ENCODE measurements at places on chromosomes 13 and 19. TPM values are rescaled to one million over a fixed set of nuclear protein-coding genes. Genes with fewer than 3 reads are reported as not detected.

Gene CACNG6
- not detected for polyA plus RNA-seq

Gene TNFSF13B
- polyA plus RNA-seq, result 15.2 TPM

Gene ZNF112
- polyA plus RNA-seq, result 1.0 TPM

DNA sequence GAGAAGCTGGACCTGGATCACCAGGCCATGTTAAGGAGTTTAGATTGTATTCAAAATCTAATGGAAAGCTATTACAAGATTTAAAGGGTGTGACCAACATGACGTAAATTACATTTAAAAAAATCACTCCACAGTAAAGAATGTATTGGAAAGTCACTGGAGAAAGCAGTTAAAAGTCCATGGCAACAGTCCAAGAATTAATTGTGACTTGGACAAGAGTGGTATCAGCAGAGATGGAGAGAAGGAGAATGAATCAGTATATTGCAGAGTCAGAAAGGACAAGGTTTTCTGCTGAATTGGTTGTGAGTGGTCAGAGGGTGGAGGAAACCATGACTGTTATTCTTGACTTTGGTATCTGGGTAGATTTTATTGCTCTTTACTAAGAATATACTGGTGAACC, 535.1 kb upstream of the SLITRK1 start:
- DNase-seq, result no peak

GRCh38 chr13:44437356-44438233, 64.0 kb downstream of the SERP2 start:
- no peak for DNase-seq

GRCh38 chr19:34155686-34156085, 16.6 kb upstream of the LSM14A start:
- no peak for DNase-seq

GRCh38 chr13:98253526-98253925, 76.5 kb upstream of the RNF113B start:
- no peak for DNase-seq

GRCh38 chr19:45355402-45355801, 14.9 kb downstream of the KLC3 start:
- DNase-seq, result no peak

- DNase-seq, result no peak
Observed at GRCh38 chr19:33063356-33063752, 1.3 kb downstream of the RHPN2 start.

DNA sequence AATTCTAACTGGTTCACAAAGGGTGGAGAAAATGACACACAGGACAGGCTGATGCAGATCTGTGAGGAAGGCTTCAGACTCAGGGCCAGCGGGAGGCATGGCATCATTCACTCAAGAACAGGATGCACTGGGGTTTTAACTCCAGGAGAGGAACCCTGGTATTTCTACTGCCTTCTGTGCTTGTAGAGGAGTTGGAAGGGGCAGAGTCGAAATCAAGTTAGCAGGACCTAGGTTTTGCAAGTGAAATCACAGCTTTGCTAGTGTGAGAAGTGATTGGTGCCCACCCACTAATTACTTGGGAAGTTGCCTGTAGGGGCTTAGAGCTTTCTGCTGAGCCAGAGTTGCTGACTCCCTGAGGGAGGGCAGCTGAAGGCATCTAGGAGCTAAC, 92.7 kb downstream of the AKAP11 start:
- no peak for DNase-seq

DNA sequence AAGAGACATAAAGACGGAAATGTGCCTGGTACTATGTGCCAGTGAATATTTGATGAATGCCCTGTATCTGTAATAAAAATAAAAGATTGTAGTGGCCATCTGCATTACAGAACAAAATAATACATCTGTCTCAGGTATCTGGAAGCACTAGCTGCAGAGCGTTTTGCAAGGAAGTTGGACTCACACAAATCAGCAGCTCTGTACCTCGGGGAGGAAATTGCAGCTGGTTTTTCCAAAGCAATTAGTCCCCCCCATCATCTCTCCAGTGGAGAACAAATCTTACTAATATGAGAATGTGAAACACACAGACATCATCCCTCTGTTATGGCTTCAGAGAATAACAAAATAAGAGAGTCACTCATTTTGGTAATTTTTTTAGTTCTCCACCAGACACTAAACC, 245.3 kb downstream of the ITGBL1 start:
- DNase-seq, result no peak

- peak; percentile 61 for DNase-seq
Observed at GRCh38 chr19:18897094-18898029, 1.4 kb upstream of the CERS1 start.

DNA sequence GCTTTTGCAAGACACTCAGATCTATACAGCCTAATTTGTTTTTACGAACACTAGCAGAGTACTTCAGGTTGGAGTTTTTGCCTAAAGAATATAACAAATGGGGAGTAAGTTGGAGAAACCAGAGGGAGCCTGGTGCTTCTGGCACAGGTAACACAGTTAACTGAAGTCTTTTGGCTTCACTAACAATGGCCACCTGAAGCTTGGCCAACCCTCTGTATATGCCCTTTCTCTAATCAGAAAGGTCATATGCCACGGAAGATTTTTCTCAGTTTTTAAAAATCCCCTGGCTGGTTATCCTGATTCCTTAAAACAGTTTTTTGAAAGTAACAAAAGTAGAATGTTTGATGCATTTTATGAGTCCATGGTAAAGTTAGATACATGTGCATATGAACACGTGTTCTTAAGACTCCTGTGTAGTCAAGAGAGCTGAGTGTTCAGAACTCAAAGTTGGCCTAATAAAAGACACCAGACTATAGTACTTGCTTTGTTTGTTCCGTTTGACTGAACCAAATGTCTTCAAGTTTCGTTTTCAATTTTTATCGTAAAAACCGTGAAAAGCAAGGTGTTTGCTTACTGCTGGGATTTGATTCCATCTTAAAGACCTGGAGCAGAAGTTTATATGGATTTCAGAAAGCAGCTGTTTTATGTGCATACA, 137.5 kb downstream of the KCNRG start:
- DNase-seq, result no peak

DNA sequence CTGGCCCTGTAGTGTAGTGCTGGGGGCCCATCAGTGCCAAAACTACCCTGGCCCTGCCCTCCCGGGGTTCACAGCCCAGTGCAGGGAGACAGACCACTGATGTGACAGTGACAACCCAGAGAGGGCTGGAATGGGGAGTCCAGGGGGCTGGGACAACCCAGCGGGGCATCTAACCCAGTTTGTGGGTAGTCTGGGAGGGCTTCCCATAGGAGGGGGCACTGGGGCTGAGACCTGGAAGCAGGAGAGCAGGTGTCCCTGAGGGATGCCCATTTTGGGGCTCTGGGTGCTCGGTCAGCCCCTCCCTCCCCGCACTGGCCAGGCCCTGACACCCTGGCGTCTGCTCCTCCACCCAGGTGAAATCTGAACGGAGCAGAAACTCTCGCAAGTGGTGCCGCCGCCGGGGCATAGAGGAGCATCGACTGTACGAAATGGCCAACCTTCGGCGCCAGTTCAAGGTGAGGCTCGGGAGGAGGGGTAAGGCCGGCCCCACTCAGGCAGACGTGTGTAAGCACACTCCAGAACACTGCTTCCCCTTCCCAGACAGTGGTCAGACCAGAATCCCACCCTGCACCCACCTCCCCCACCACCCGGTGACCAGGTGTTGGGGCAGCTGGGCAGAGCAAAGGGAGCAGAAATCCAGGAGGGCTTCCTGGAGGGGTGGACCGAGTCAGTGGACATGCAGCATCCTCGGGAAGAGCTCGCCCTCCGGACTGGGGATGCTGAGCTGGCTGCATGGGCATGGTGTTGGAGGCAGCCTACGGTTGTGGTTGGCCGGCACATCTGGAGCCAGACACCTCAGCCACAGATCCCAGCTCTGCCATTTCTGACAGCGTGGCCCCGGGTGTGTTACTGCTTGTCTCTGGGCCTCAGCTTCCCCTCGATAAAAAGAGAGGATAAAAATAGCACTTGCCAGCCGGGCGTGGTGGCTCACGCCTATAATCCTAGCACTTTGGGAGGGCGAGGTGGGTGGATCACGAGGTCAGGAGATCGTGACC, 24.4 kb downstream of the DHX34 start:
- no peak for DNase-seq

DNA sequence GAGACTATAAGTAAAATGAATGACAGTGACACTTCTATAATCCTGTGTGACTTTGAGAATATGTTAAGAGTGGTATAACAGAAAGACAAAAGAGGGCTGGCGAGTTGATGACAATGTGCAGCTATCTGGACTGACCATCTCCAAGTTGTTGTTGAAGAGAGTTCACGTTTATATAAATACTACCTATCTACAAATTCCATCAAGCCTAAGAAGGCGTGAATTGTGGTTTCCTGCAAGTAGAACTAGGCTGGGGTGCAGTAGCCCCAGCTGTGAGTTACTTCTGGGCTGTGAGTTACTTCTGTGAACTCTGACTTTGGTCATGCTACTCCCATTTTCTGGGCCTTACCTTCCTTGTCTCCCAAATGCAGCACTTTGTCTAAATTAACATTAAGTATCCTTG, 561.0 kb downstream of the TBC1D4 start:
- DNase-seq, result no peak

- DNase-seq, result no peak
Observed at GRCh38 chr13:99756281-99756680, 215.3 kb downstream of the ZIC5 start.
